ENCODE measurements at places on chromosomes 16 and 17.

- DNase-seq = no peak
Observed at GRCh38 chr17:58270476-58271215, 10.1 kb downstream of the MPO start.

GRCh38 chr17:45857977-45858708 is 13.5 kb downstream of the SPPL2C start:
- DNase-seq = no peak

GRCh38 chr17:72137161-72137560 is 16.3 kb downstream of the SOX9 start:
- DNase-seq = no peak

DNA sequence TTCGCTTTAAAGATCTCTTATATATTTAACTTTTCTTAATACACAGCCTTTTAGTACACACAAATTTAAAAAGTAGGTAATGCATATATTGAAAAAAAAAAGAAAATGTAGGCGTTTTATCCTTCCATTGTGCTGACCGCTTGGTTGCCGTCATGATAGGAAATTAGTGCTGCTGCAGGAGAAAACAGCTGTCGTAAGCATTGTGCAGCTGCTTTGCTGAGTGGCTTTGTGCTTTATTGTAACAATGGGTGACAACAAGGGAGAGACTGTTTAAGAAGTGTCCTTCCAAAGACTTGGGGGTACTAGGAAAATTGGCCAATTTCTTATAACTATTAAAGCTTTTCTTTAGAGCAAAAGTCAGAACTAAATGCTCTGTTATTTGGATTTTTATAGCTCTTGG is 5.0 kb downstream of the HERPUD1 start:
- no peak for DNase-seq

GRCh38 chr16:56753410-56753809 is 23.5 kb downstream of the NUP93 start:
- DNase-seq = no peak

- DNase-seq = no peak
Observed at GRCh38 chr17:9057310-9057709, 36.0 kb downstream of the NTN1 start.

DNA sequence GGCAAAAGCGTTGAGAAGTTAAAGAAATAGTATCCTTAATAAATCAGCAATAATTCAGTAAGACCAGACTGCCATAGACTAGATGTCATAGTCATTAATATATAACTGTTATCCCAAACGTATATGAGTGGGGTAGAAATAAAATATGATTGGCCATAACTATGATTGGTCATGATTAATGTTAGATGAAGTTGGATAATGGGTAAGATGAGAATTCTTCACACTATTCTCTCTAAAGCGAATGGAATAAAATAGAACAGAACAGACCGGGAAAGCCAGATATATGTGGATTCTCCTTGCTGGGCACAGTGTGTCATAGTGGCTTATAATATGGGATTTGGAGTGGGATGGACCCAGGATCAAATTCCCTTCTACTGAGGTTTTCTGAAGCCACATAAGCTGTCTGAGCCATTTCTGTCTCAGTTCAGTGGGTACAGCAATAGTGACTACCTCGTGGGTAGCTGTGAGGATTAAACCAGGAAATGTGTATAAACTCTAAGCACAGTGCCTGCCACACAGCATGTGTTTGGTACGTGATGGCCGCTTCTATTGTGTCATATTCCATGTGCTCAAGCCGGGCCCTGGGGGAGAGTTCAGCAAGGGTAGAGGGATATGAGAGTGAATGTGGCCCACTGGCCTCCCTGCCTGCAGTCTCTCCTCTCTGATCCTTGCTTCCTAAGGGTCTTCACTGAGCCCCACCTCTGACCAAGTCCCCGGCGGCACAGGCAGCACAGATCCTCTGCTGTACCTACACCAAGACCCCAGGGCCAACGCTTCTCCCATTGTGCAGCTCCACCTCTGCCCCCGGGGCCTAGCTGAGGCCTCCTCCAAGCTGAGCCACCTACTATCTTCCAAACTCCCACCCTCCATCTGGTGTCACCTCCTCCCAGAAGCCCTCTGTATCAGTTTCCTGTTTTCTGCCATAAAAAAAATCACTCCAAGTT is 3.7 kb downstream of the CETP start:
- DNase-seq = no peak

DNA sequence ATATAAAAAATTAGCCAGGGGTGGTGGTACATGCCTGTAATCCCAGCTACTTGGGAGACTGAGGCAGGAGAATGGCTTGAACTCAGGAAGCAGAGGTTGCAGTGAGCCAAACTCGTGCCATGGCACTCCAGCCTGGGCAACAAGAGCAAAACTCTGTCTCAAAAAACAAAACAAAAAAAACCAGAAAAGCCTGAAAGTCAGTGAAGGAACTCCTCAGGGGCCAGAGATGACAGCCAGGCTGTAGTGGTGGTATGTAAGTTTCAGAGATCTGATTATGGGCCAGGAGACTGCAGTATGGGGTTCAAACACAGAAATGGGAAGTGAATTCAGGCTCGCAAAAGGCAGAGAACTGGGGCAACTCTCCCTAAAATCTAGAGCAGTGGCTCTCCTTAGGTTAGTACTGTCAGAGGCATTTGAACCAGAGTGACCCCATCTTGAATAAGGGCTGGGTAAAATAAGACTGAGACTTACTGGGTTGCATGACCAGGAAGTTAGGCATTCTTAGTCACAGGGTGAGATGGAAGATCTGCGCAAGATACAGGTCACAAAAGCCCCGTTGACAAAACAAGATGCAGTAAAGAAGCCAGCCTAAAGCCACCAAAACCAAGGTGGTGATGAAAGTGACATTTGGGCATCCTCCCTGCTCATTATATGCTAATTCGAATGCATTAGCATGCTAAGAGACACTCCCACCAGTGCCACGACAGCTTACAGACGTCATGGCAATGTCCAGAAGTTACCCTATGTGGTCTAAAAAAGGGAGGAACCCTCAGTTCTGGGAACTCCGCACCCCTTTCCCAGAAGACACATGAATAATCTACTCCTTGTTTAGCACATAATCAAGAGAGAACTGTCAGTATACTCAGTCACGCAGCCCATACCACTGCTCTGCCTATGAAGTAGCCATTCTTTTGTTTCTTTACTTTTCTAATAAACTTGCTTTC is 120.2 kb upstream of the XYLT1 start:
- no peak for DNase-seq

DNA sequence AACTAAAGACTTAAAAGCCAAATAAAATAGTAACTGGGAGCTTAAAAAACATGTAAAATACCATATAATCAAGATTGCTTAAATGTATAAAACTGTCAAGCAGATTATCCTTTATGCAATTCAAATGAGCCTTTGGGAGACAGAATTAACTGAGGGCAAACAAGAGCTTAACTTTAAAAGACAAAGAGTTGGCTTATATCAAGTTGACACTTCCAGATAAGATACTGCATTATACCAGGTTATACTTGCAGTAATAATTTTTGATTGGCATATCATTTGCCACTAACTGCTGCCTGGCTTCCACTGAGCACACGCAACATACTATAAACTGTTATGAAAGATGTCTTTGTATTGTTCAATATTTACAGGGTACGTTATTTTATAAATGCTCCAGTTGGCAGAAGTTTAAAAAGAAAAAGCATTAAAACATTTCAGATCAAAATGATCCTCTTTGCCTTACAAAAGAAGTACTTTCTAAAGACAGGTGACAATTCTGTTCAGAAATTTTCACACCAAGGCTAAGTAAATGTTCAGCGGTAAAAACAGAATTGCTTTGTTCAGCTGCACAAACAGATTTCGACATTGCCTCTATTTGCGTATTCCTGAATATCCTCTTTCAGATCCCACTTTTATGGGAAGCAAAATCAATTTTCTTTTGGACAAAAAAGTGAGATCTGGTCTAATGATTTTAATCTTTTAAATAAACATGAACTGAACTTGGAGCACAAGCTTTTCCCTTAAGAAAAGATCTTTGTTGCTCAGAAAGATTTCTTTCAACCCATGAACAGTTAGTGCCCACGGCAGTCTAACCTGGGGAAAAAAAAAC is 50.7 kb downstream of the TOX3 start:
- DNase-seq = no peak
